Stimulated activated CD4-positive, alpha-beta T cell treated with anti-CD3 and anti-CD28 coated beads, Interleukin-4, amount 100 ng/mL, for 1 hour (primary cell): ENCODE measurements at places on chromosomes 5 and 9.

GRCh38 chr5:84816746-84817547 lies 432.3 kb upstream of the EDIL3 start:
- DNase-seq, result no peak

- no peak for DNase-seq
Observed at GRCh38 chr9:35203528-35203927, 41.7 kb downstream of the UNC13B start.

GRCh38 chr5:153816870-153817269 lies 221.8 kb downstream of the FAM114A2 start:
- no peak for DNase-seq

DNA sequence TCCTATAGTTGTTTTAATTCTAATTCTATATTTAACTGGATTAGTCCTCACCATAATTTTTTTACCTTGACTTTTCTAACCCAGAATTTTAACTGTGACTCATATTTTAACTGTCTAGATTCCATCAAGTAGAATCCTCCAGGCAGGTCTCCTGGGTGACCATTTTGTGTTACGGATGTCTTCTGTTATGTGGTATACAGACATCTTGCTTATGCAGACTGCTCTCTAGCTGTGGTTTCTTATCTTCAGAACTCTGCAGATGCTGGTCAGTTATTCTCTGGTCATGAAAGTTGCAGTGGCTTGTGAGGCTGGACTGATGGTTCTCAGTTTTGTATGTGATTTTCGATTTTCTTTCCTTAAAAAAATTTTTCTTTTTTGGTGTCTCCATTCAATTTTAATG lies 139.4 kb downstream of the ATG10 start:
- no peak for DNase-seq

DNA sequence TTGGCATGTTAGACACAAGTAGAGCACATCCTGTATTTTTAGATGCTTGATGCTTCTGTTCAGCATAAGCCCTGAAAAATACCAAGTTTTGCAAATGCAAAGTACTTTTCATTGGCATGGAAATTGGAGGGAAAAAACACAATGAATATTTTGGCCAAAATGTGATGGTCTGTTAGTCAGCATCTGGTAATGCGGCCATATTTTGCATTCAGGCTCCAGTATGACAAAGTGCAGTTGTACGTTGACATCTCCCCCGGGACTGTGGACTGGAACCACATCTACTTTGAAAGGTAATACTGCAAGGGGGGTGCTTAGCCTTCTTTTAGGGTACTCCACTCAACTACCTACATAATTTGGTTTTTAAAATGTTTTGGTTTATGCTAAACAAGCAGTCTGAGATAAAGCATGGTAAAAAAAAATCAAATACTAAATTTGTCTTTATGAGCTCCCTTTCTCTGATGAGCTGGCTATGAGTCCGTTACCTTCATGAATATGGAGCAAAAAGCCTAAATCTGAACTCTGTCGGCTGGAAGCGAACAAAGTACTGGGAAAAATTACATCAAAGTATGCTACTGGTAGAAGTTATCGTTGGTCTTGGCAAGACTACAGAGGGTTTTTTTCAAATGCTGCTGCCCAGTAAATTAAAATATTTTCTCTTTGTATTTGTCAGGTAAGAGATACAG lies 297.0 kb downstream of the ARHGEF28 start:
- no peak for DNase-seq

DNA sequence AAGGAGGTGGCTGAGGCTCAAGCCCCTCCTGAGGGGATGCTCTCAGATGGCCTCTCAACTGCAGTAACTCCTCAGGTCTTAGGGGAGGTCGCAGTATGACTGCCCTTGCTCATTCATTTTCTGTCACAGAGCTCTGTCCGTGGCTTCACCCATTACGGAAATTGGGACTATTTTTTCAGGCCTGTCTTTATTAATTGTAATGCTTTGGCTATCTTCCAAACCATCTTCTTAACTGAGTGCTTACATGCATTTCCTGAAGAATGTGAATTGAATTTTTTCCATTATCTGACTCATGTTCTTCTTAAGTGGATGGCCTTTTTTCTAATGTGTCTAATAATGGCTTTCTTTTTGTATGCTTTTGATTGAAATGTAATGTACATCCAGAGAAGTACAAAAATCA lies 36.4 kb upstream of the SV2C start:
- DNase-seq, result no peak

DNA sequence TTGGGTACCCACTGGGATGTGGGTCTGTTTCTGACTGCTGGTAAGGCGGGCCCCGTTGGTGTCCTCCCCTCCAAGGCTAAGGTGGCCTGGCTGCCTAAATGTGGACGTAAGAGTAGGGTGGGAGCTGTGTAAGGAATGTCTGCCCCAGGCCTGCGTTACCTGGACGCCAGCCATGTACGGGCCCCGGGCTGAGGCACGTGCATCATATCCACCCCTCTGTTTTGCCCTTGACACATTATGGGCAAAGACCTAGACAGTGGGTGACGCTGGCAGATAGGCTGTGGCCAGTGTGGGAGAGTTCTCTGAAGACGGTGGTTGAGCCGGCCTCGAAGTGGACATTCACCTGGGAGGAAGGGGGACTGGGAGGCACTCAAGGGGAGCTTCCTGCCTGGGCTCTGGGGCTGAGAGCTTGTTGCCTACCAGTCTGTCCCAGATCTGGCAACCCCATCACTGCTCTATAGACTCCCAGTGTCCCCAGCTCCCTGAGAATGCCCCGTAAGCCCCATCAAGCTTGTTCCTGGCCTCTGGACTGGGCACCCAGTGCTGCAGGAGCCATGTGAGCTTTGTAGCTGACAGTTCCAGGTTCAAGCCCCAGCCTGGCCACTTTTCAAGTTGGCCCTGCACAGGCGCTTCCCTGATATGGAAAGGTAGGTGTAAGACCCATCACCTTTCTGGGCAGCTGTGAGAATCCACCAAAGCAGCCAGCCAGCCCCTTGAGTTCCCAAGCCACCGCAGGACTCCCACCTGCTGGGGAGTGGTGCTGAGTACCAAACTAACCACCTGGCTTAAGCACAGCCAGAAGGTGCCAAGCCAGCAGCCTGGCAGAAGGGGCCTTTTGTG lies 3.2 kb upstream of the PRR7 start:
- DNase-seq, result peak; percentile 3
